ENCODE measurements at places on chromosomes 5 and 9.

DNA sequence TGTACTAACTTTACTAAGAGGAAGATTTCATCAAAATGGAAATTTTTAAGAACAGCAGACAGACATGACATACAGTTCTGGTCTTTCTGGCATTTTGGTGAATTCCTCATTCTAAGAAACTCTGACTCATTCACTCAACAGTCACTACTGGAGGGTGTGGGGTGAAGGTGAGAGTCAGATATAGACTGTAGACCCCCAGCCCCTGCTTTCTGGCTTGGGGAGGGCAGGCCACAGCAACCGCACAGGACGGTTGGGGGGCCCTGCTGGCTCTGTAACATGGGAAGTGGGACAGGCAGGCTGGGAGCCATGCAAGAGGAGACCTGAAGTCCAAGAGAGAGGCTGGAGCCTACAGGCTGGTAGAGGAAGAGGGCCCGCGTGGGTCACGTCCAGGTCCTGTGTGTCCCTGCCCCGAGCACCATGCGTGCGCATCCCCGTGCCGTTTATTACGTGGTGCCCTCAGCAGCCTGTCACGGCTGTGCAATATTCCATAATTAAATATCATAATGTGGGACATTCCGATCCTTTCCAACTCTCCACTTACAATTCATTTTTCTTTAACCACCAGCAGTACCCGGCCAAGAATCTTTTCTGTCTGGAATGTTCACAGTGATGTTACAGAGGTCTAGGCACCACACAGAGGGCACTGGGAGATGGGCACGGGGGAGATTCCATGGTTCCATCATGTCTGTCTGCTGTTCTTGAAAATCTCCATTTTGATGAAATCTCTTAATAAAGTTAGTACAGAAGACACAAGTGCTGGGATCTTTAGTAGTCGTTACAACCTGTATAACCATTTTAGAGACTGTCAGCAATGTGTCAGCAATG is 75.5 kb downstream of the SEMA4D start:
- DNase-seq, result peak; percentile 49

- no peak for DNase-seq
Measured at GRCh38 chr9:124894035-124894740, 32.3 kb downstream of the ARPC5L start.

- DNase-seq, result no peak
Measured at GRCh38 chr5:68582284-68582683, 366.7 kb downstream of the PIK3R1 start.

DNA sequence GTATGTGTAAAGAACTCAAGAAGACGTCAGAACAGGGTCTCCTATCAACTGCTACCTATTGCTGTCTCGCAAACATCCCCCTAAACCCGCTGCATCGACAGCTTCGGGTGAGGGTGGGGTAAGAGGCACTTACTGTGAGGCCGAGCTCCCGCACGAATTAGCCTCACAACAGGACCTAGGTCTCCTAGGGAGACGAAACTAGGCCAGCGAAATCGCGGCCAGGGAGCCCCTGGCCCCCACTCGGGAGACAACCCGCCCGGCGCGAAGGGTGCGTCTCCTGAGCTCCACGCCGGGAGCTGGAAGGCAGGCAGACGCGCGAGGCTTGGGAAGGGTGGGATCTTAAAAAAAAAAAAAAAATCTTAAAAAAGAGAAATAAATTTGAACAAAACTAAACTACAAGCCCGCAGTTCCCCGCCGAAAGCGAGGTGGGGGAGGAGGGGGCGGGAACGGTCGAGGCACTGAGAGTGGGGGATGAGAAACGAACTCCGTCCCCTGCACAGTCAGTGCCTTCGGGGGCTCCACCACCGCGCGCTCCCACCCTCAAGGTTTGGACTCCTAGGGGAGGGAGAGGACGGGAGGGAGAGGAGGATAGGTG is 33.0 kb upstream of the NFIB start:
- no peak for DNase-seq

GRCh38 chr5:152855441-152855840 is 450.4 kb upstream of the NMUR2 start:
- DNase-seq, result no peak

DNA sequence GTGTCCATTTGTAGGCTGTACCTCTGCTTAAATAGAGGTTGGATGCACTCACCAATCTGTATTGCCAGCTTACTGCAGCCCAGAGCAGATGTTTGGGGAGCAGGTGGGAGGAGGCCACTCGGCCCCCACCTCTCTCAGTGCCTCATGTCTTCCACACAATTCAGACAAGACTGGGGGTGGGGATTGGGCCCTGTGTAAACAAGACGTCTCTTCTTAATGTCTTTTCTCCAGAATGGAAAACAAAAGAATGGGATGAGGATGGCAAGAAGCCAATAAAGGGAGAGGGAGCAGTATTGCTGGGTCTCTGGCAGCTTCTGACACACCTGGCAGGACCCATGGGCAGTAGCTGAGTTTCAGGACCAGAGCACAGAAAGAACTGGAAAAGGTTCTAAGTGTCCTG is 64.9 kb downstream of the SIL1 start:
- DNase-seq, result no peak

- DNase-seq, result no peak
Measured at GRCh38 chr5:34491251-34491620, 164.9 kb upstream of the RAI14 start.

DNA sequence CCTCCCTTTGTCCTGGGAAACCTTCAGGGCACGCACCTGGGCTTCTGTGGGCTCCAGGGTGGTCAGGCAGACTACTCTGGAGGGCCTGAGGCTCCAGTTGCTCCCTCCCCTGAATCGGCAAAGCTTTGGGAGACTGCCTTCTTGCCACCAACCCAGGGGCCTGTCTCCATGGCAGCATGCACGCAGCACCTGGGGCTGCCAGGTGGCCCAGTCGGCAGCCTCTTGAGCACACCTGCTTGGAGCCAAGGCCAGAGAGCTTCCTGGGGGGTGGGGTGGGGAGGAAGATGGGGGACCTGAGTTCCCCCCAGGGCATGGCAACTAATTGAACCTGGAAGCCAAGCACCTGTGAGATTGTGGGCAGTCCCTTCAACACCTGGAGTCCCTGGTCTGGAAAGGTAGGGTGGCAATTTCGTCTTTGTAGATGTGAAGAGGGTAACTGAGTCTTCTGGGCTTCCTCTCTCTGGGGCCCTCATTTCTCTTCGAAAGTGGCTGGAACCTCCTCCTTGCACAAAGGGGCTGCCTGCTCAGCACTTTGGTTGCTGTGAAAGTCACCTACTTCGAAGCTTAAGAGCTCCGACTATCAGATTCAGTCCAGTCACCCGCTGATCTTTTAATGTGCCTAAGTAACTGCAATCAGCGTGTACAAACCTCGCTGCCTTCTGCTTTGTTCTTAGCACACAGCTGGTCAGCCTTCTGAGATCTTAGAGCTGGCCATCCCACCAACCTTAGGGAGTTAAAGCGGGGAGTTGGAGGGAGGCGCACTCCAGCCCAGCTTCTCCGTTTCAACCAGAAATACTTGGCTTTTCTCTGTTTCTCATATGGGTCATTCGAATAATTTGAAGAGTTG is 4.0 kb downstream of the RNF183 start:
- no peak for DNase-seq

DNA sequence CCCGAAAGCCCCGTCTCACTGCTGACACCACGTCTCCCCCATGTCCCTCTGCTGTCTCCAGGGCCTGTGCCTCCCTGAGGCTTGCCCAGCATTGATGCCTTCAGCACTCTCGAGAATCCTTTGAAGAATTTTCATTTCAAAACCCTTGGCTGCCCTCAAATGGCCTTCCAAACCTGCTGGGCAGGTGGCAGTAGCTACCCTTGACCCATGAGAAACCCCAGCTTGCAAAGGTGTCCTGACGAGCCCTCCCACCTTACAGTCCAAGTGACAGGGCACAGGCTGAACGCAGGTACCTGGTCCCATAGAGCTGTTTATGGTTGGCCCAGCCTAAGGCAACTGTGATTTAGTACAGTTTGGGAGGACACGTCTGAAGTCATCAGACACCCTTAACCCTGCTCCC is 97.2 kb upstream of the SPIN1 start:
- no peak for DNase-seq

- DNase-seq, result no peak
Measured at GRCh38 chr9:133088146-133088750, 26.5 kb downstream of the CEL start.
